Activated CD4-positive, alpha-beta memory T cell treated with anti-CD3 and anti-CD28 coated beads, Interleukin-2, amount 10 ng/mL, durations not matched to agents 7 days and 5 days (primary cell): ENCODE measurements at places on chromosomes 6 and 20. TPM values are rescaled to one million over a fixed set of nuclear protein-coding genes. Genes with fewer than 3 reads are reported as not detected.

Gene ADGRF5
- total RNA-seq, result not detected

Gene ZKSCAN4
- 6.3 TPM for total RNA-seq

Gene HSPA12B
- total RNA-seq, result 0.08 TPM

Gene PPP1R18
- total RNA-seq, result 269 TPM

Gene SLX4IP
- total RNA-seq, result 6.2 TPM

Gene UNC93A
- not detected for total RNA-seq

Gene HS3ST5
- total RNA-seq, result not detected

- DNase-seq, result no peak
Observed at GRCh38 chr20:36631646-36632045, 14.3 kb downstream of the SLA2 start.

GRCh38 chr6:36378243-36378920 lies 9.1 kb downstream of the ETV7 start:
- no peak for DNase-seq

GRCh38 chr6:46610862-46611553 lies 41.6 kb downstream of the CYP39A1 start:
- DNase-seq, result no peak

DNA sequence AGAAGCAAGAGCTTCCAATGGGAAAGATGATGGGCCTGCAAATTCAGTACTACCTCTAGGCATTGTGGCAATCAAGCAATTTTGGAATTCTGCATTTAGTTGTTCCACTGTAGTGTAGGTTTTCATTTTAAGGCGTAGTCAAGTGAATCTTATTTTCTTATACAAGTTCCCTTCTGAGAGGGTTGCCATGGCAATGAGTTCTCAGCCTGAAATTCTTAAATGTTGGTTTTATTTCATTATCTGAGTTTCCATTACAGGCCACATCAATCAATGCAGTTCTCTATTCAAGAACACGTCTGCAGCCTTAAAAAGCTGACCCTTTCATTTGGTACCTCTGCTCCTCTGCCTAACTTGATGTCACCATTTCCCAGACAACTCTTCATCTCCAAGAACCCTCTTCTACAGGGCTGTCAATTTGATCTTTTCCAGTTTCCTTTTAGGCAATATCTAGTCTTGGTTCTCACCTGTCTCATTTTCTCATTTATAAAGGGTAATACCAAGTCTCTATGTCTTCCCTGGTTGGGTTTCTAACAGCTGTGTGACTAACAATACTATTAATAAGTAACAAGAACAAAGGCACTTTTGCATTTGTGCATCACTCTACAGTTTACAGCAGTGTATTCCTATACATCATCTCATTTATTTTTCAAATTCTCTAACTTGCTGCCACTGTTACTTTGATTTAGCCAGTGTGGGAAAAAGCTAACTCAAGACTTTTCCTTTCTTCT lies 898.2 kb upstream of the FLRT3 start:
- DNase-seq, result no peak

DNA sequence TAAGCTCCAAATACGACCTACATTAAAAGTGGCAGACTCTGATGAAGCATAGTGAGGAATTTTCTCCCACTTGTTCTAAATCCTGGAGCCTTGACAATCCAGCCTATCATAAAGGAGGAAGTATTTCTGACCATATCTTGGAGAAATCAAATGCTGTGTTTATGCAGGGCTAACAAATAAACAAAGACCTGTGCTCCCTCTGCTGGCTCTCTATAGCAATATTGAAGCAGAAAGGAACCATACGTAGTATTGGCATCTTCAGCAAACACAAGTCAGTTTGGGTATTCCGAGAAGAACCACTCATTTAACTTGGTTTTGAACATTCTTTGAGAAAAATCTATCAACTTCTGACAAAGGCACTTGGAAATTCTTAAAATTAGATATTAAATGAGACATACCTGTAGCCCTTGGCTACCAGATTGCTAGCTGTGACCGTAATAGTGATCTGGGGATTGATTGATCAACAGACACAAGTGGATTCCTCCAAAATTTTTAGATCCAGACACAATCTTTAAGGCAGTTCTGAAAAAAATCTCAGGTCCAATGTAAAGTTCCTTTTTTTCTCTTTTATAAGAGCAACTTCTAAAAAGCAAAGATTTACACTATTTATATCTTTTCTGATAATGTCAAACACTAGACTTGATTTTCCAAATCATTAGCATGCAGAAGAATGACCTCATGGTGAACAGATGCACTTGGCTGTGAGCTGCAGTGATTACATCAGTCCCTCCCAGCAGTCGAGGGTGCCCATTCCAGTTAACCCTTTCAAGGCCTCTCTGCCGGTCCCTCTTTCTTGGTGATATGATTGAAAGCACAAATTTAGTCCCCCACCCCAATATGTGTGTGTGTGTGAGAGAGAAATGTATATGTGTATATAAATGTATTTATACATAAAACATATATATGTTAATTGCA lies 40.2 kb downstream of the INSM1 start:
- no peak for DNase-seq

DNA sequence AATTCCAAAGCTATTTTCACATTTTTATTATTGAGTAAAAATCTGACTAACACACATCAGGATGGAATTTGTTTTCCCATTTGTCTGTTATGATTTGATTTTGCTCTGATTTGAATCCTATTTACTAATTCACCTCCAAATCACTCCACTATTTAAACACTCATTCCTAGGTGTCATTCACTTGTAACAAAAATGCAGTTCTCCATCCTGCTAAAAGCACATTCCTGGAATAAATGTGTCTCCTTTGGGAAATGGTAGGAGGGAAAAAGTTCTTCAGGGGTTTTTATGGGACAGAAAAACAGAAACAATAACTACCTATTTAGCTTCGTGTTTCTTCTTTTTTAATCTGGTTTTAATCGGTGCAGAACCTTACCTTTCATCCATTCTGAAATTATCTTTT lies 494.1 kb upstream of the CITED2 start:
- no peak for DNase-seq

GRCh38 chr6:92559003-92559402 lies 860.4 kb downstream of the EPHA7 start:
- DNase-seq, result no peak

DNA sequence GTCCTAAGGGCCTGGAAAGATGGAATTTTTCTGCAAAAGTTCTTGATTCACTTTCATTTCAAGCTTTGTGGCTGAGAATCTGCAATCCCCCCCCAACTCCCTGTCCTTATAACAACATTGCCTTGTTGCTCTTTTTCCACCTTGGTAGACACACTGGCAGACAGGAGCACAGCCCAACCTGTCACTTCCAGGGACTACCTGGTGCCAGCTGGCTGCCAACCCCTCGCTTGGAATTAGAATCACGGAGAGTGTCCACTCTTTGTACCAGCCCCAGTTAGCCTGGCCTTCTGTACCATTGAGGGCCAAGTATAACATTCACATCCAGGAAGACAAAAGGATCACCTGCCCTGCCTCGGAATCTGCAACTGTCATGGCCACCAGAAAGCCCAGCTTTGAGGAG lies 74.7 kb downstream of the POPDC3 start:
- no peak for DNase-seq

- DNase-seq, result peak; percentile 76
Observed at GRCh38 chr20:25310268-25310920, 62.5 kb downstream of the PYGB start.

DNA sequence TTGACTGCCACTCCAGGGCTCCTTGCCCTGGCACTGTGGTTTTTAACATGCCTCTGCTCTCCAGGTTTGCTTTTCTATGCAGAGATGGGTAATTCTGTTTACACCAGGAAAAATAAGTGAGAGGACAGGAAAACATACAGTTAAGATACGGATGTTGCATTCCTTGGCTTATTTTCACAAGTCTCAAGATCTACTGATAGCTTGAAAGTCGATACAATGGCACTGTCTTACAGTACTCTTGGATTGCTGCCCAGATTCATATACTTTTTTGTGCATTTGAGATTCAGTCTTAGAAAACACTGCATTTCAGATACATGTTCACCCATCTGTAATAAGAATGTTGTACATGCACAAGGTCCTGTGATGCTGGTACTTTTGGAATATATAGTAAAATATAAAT lies 159.6 kb upstream of the FLRT3 start:
- no peak for DNase-seq
